ENCODE measurements at places on chromosomes 2 and 18.

GRCh38 chr2:5690286-5690685, 1.9 kb upstream of the SOX11 start:
- no peak for DNase-seq

GRCh38 chr18:8844721-8845148, 139.4 kb downstream of the MTCL1 start:
- no peak for DNase-seq

DNA sequence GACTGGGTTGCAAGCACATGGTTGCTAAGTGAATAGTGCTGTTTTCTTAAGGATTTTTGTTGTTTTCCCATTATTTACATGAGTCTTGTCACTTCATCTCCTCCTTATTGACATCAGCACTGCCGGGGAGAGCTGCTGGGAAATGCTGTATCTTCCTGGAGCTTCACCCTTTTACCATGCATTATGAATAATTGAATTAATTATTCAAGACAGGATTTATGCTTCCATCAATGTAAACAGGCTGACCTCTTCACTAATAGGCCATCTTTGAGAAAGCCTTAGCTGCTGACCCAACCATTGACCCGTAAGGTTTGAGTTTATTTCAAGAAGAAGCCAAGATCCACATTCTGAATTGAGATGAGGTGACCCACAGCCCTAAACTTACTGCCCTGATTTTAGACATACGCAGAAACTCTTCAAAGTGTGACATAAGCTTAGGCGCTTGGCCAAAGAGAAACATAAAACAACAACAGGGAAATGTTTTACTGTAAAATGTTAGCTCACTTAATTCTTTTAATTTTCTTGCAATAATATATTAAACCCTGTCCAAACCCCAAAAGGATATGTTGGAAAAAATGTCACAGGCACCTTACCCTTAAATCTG, 365.5 kb upstream of the SYT4 start:
- no peak for DNase-seq

DNA sequence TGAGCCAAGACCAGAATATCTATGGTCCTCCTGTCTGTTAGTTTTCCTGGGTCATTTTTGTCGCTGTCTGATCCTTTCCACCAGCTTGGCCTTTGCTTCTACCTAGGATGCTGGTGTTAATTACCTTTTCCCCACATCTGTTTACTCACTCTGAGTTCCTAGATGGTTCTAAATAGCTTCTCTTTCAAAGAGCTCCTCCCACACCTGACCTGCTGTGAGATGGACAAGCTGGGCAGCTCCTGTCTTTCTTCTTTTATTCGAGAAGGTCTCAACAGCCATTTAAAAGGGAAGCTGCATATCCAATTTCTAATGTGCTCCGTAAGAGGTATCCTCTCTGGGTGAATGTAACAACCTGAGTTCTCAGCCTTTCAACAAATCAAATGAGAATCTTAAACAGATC, 156.2 kb downstream of the HRH4 start:
- no peak for DNase-seq

GRCh38 chr18:48841381-48842258, 109.1 kb downstream of the SMAD7 start:
- no peak for DNase-seq

DNA sequence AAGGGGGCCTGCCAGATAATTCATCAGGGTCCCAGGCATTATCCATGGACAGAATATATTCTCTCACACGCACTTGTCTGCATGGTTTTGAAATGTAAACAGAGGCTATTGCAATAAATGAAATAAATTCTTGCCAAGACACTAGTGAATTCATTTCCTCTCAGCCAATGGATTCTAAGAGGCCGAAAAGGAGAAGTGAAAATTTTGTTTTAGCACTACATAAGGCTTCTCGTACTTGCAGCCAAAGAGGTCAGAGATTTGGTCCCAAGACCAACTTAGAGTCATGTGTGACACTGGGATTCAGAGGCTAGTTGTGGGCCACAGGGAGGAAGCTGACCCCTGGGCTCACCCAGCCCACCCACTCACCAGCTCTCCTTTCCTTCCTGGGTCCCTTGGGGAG, 184.1 kb upstream of the GLI2 start:
- DNase-seq, result no peak

DNA sequence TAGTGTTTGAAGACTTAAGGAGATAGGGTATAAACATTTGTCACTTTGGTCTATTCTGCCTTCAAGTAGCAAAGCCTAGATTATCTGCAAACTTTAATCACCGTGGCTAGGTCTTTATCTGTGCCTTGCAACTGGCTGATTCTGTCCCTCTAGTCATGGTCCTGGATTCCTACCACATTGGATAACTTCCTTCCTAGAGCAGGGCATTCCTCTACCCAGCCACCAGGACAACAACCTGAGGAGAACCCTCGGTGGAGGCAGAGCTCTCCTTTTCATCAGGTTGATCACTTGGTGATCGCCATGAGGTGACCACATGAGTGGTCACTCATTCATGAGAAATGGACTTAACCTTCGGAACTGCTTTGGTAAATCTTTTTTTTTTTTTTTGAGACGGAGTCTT, 25.3 kb upstream of the PTPRM start:
- no peak for DNase-seq

GRCh38 chr2:120716641-120717585, 18.8 kb upstream of the GLI2 start:
- DNase-seq, result no peak

- DNase-seq, result no peak
These were observed 250.5 kb downstream of the SLC8A1 start for GRCh38 chr2:40201425-40201824.

GRCh38 chr2:144382849-144383248, 137.1 kb downstream of the ZEB2 start:
- DNase-seq, result no peak

DNA sequence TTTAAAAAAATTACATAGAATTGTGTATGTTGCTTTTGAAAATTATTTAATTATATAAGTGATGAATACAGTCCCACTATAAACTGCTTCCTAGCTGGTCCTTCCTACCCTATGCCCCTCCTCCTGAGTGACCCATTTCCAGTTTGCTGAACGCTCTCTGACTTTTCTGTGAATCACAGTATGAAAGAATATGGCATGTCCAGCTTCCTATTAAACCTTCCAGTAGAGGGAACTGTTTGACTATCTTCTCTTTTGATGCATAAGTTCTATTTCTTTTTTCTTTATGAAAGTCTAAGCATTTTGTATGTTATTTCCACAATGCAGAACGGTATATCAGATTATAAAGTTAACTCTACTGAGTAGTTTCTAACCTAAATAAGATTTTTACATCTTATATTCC, 41.3 kb downstream of the PSMG2 start:
- DNase-seq, result no peak

DNA sequence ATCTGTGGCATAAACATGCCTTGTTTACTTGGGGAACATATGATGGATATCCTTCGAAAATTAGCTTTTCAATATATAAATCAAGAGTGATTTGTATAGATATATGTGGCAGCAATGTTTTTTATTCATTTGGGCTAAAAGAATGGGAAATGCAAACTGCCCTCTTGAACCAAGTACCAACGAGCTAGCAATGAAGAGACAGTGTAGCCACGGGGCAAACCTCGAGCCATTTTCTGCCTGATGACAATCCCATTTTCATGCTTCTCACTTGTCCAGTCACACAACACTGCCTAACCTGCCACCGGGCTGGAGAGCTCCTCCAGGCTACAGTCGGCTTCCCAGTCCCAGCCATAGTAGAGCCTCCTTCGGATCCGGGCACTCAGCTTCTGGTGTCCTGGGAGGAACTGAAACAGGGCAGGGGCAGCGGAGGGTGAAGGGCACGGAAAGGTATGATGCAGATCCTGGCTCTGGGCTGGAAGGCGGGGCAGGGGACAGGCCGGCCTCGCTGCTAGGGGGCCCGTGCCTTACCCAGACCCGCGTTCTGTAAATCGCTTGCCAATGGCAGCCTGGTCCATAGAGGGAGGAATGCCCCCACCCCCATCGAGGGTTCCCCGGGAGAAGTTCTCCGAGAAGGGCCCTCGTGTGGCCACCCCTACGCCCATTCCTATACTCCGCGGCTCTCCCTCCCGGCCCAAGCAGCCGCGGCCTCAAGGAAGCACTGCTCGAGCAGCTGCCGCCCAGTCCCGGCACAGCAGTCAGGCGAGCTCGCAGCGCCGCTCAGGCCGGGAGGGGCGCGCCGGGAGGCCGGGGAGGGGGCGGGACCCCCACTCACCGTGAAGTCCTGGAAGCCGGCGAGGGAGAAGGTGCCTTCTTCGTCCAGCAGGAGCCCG, 552 bp downstream of the CNPPD1 start:
- DNase-seq, result no peak

DNA sequence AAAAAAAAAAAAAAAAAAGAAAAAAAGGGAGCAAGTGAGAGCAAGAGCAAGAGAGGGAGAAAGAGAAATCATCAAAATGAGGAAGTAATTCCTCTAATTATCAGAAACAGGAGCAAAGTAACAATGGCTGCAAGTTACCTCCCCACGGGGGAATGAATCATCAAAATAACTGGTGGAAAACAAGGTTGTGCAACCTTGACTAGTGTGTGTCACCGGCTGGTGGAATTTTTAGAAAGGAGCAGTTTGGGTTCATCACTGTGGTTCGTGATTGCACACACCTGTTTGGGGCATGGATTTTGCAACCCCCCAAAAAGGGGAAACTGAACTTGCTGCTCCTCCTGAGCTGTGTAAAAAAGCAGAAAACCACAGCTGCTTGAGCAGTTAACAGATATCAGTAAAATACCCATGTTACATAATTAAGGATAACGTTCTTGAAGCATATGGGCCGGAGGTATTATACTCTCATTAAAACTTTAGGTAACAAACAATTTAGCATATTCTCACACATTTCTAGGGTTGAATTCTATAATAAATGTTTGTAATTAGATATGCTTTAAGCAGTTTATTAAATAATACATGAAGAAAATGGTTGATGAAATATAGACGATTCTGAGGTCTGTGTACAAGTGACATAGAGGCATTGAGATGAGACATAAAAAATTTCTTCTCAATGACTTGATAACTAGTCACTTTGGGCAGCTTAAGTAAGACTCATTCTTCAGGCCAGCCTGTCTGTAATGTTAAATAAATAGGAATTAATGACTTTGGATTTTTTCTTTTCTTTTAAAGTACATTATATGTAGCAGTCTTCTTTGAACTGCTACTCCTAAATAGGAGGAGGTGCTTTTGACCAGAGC, 184.2 kb upstream of the ZEB2 start:
- no peak for DNase-seq

DNA sequence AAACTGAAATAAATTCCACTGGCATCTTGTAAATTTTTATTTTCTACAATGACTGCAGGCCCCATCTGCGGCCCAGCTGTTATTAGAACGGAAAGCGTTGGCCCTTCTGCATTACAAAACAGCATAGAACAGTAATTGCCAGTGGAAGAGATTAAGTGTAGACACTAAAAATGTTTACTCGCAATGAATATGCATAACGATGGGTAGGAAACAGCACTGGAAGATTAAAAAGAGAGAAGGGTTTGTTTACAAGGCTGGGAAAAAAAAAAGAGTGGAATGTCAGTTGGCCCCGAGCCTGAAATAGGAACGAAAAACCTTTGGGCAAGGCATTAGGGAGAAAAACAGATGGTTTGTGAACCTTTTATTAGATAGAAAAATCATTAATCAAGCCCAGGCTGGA, 275.9 kb upstream of the TCF4 start:
- DNase-seq, result no peak

GRCh38 chr2:180985771-180986395, 5.5 kb downstream of the UBE2E3 start:
- no peak for DNase-seq

GRCh38 chr2:172381275-172382027, 45.9 kb upstream of the ITGA6 start:
- DNase-seq, result no peak

DNA sequence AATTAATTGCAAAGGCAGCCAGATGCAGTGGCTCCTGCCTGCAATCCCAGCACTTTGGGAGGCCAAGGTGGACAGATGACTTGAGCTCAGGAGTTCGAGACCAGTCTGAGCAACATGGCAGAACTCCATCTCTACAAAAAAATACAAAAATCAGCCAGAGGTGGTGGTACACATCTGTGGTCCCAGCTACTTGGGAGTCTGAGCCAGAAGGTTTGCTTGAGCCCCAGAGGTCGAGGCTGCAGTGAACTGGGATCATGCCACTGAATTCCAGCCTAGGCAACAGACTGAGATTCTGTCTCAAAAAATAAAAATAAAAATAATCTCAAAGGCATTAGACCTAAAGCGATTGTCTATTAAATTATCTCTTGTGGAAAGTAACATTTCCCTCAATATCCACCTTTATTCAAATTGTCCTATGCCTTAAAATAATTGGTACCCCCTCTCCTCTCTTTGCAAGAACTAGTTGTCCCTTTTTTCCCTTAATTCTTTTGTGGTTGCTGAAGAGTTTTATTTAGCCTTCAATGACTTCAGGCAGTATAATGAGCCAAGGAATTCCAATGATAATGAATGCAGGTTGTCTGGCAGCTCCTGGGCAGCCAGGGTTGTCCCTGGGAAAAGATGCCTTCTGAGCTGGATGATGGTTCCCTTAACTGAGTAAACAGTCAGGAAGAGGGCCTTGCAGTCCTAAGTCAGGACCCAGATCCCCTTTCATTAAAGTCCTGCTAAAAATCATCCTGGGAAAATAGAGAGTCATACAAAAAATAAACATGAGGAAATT, 32.2 kb downstream of the GPR75 start:
- no peak for DNase-seq

- no peak for DNase-seq
These were observed 199.2 kb downstream of the KCNS3 start for GRCh38 chr2:18077704-18078103.

DNA sequence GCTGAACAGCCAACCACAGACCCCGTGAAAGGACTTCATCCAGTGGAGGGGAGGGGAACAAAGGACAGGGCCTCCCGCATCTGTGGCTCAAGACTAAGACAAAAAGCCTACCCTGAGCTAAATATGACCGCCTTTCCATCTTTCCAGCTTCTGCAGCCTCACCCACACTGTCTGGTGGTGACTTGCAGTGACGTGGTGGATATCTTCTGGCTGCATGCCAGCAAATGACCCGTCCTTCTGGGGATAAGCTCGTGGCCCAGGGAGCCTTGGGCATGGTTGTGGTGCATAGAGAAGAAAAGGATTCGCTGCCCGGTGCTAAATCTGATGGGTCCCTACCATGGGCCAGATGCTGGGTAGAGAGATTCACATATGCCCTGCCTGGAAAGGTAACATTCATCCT, 8.7 kb upstream of the NGEF start:
- DNase-seq, result no peak

- DNase-seq, result peak; percentile 27
These were observed 2.4 kb upstream of the HOXD8 start for GRCh38 chr2:176126929-176127773.

DNA sequence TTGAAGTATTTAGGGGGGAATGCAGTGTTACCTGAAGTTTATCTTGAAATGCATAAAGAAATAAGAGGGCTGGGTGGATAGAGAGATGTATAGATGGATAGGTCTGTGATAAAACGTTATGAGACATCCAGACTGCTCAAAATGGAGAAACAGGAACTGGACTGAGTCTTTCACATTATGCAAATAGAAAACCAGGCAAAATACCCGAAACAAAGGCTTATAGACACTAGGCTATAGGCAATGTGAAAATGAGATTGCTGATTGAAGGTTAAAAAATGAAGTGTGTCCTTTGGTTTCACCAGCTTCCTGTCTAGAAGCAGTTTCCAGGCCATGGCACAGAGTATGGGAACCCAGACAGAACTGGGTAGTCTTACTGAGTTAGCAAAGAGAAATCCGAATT, 24.9 kb upstream of the SLC3A1 start:
- no peak for DNase-seq

GRCh38 chr2:55718165-55719008, 24.7 kb upstream of the PNPT1 start:
- DNase-seq, result no peak

GRCh38 chr2:230144355-230144754, 75.4 kb downstream of the SP110 start:
- no peak for DNase-seq
